AG04449 (cell line): ENCODE measurements at places on chromosomes 5 and 9.

- no peak for DNase-seq
Observed at GRCh38 chr5:152990649-152991048, 499.8 kb upstream of the GRIA1 start.

DNA sequence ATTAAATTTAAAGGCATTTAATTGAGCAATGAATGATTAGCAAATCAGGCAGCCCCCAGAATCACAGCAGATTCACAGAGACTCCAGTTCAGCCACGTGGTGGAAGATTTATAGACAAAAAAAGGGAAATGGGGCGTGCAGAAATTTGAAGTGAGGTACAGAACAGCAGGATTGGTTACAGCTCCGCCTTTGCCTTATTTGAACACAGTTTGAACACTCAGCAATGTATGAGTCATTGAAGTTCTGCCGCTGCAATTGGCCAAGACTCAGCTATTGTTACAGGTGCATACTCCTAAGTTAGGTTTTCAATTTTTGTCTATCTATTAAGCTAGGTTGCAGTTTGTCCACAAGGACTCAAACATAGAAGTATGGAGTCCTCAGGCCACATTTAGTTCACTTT is 157.7 kb upstream of the SLC12A2 start:
- no peak for DNase-seq

DNA sequence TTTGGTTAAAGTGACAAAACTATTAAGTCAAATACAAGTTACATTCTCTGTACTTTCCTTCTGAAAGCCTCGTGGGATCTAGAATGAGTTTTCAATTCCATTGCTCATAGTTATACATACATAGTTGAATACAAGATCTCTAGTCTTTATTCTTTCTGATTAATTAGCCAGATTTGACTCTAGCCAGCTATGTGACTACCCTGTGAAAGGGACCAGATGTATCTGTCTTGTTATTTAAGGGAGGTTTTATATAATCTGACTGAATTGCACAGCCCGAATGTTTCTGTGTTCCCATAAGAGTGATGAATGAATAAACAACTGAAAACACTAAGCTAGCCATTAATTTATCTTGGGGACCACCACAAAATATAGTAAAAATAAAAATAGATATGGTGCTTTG is 166.7 kb downstream of the TMEM167A start:
- DNase-seq: no peak

- DNase-seq: no peak
Observed at GRCh38 chr9:108136656-108137055, 647.1 kb upstream of the KLF4 start.

GRCh38 chr9:23926368-23926767 is 100.3 kb upstream of the ELAVL2 start:
- DNase-seq: no peak

GRCh38 chr9:127714951-127715469 is 453 bp downstream of the PTRH1 start:
- no peak for DNase-seq

- DNase-seq: no peak
Observed at GRCh38 chr9:5825223-5825622, 7.7 kb downstream of the ERMP1 start.

DNA sequence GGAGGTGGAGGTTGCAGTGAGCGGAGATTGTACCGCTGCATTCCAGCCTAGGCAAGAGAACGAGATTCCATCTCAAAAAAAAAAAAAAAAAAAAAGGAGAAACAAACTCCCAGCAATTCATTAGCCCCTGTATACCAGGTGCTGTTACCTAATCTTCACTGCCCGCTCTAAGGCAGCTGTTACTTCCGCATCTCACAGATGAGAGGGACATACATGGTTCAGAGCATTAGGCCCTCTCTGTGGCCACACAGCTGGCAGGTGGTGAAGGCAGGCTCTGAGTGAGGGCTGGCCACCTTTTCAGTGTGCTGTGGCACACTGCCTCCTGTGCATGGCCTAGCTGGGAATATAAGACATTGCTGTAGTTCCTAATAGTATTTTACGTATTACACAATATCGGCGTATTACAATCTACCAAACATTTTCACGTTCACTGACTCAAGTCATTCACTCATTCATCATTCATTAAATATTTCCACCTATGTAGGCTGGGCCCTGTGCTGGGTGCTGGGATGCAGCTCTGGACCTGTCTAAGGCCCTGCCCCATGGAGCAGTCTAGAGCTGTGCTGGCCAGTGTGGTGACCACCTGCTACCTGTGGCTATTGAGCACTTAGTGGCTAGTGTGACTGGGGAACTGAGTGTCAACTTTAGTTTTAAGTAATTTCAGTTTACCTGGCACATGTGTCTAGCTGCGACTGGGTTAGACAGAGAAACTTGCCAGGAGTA is 35.8 kb downstream of the RGS3 start:
- no peak for DNase-seq

- DNase-seq: no peak
Observed at GRCh38 chr9:25918761-25919160, 240.5 kb upstream of the TUSC1 start.

- DNase-seq: no peak
Observed at GRCh38 chr5:110844251-110844650, 105.4 kb downstream of the SLC25A46 start.

- DNase-seq: peak; percentile 51
Observed at GRCh38 chr9:69122549-69123141, 51.4 kb upstream of the TJP2 start.

DNA sequence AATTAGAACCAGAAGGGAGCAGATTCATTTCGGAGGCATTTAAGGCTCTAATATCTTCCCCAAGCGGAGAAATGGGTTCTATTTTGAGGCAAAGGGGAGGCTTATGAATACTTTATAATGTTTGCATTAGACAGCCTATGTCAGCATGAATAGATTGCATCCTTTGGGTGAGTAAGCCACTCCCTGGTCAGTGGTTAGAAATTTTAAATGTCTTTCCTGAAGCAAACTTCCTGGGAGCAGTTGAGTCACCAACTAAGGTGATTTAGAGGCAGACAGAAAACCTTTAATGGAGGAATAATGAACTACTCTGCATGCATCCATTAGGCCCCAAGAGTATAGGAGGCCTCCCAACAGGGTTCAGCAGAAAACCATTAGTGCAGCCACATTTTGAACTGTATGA is 204.9 kb downstream of the ELAVL2 start:
- no peak for DNase-seq

DNA sequence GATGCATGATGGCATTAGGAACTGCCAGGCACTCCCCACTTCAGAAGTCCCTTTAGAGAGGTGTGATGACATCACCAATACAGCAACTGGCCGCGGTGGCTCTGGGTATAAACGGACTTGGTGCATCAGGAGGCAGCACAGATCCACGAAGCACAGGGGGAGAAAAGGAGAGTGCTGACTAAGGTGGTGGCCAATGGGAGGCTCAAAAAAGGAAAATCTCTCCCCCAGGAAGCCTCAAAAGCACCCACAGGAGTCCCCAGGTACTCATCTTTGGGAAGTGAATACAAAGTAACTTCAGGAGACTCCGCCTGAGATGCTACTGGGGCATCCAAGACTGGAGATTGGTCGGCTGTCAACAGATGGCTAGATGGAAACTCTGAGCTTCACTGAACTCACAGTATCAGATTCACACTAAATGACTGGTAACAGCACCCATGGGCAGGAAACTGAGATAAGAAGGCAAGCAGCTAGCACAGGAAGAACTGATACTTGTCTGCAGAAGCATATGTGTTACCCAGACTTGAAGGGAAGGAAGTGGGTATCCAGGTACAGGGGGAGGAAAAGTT is 7.6 kb downstream of the TTC39B start:
- DNase-seq: no peak

DNA sequence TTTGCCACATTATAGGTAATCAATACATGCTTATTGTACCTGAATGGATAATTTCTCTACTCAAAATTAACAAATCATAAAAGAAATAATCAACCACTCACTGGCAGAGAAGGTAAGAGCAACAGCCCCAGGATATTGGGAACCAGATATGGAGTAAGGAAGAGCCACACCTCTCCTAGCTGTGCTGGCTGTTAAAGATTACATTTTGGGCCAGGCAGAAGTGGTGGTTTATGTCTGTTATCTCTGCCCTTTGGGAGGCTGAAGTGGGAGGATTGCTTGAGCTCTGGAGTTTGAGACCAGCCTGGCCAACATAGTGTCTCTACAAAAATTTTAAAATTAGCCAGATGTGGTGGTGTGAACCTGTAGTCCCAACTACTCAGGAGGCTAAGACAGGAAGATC is 56.4 kb downstream of the BHMT start:
- DNase-seq: no peak

GRCh38 chr5:7250004-7250403 is 145.9 kb upstream of the ADCY2 start:
- DNase-seq: no peak

GRCh38 chr9:71897577-71897976 is 13.4 kb downstream of the ABHD17B start:
- DNase-seq: no peak
